Fibroblast of skin of scalp (primary cell): ENCODE measurements at places on chromosomes 1 and 21.
A peak's percentile ranks its signal among the peaks of the same experiment; 100 is the strongest.

DNA sequence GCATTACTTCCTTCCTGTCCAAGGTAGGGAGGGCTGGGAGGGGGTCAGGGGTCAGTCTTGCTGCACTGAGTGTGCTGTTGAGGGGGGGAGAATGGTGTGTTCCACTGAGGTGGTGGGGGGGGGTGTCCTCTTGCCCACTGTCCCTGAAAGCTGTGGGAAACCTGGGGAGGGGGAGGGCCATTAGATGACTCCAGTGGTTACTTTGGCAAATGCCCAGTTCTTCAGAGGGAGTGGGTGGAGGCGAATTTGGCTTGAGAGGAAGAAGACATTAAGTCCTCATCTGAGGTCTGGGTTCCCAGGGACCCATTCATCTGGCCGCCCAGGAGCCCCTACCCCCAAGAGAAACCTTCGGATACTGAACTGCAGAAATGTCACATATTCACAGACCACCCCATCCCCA lies 36.2 kb downstream of the MEF2D start:
- peak; percentile 48 for DNase-seq

- peak; percentile 90 for DNase-seq
Measured at GRCh38 chr21:35565204-35565611, 495.1 kb downstream of the SETD4 start.

GRCh38 chr1:29523136-29523535 lies 286.8 kb downstream of the PTPRU start:
- no peak for DNase-seq

DNA sequence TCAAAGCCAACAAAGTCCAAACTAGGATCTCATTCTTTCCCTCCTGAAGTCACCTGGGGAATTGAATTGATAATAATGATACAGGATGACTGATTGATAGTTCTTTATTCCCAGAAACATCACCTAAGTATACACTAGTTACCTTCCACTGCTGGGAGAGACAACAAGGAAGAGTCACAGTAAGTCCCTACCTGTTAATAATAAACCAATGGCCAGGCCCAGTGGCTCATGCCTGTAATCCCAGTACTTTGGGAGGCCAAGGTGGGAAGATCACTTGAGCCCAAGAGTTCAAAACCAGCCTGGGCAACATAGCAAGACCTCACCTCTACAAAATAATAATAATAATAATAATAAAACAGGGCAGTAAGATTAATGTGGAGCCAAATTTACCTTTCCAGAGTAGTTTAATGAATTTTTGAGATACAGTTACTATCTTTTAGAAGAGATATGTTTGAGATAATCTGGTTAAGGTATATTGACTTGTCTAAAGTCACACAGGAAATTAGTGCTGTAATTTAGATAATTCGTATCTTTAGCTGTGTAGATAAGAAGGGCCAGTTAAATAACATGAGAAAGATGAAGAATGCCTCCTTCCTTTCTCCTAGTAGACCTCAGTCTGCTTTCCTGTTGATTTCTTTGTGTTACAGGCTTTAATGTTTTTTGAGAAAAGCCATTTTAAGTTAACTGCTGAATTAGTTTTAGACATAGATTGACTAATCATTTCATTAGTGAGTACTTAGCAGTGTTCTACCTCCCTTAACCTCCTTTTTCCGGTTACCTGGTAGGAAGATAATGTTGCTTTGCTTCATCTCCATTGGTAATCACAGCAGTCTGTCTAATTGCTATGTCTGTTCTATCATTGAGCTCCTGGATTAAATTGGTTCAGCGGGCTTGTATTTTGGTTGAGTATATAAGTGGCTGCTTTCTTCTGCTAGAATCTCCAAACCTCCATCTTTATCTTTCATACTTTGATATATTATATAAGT lies 22.0 kb downstream of the SMAP2 start:
- no peak for DNase-seq

- DNase-seq = peak; percentile 95
Measured at GRCh38 chr1:211639475-211640300, 35.7 kb downstream of the NEK2 start.

DNA sequence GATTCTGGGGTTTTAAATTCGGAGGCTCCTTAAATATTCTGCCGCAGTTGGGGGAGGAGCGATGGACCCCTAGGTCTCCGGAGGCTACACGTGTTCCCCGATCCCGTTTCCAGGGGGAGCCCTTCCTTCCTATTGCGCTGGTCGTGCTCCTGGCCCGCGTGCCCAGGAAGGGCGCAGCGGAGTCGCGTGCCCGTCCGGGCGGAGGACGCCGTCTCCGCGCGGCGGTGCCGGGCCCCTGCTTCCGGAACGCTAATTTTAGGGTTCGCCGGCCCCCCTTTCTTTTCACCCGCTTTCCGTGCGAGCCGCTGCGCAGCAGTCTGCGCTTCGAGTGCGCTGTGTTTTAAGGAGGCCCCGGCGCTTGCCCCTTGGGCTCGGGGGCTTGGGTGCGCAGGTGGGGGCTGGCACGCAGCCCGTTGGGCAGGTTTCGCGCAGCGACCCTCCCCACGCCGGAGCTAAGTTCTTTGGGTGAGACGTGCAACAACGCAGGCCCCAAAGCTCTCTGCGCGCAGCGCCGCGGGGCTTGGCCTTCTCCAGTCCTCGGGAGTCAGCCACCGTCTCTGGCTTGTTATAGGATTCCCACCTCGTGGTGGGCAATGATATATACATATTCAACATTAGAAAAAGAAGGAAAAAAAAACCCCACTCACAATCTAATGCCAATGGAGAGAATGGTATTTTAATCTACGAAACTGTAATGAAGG lies 43.5 kb upstream of the DNAJC6 start:
- DNase-seq = peak; percentile 65

GRCh38 chr21:21114461-21114860 lies 116.3 kb downstream of the NCAM2 start:
- no peak for DNase-seq

DNA sequence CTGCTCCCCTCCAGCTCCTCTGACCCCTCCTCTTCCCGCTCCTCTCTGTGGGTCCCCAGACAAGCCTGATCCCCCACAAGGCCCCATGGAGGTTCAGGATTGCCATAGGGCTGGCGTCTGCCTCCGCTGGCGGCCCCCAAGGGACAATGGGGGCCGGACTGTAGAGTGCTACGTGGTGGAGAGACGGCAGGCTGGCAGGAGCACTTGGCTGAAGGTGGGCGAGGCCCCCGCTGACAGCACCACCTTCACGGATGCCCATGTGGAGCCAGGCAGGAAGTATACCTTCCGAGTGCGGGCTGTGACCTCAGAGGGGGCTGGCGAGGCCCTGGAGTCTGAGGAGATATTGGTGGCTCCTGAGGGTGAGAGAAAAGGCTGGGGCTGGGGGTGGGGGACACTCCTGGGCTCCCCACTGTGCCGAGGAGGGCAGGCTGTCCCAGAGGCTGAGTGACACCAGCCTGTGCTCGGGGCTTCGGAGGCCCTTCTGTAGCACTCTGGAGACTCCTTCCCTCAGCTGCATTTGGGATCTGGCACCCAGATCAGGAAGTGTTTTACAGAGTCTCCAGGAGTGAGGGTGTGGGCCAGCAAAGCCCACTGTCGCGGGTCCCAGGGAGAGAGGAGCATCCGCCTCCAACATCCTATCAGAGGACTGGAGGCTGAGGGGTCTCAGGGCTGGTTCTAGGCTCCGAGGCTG lies 25.9 kb downstream of the IGFN1 start:
- DNase-seq = no peak

- peak; percentile 52 for DNase-seq
Measured at GRCh38 chr1:219555031-219555692, 57.7 kb downstream of the ZC3H11B start.

- DNase-seq = no peak
Measured at GRCh38 chr1:110166861-110167260, 16.6 kb downstream of the SLC6A17 start.

DNA sequence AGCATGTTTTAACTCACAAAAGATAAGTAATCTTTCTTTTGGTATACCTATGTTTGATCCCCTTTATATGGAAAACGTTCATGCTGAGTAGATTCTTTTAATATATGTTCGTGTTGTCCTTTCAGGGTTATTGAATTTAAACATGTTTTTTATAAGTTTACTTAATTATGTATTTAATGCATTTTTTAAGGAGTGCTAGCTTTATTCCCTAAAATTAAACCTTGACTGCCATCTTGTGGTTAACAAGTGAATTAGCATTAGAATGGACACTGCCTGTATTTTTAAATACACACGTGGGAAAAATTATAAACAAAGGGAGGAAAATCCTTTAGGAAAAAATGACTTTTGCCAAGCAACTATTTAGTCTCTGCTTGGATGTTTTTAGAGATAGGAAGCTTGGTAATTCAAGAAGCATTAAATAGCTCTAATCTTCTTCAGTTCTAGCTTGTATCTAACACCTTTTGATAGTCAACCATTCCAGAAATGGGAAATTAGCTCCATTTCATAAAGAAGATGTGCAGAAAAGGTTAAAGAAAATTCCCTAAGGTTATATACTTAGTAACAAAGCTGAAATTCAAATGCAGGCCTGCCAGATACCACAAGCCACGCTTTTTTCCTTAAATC lies 43.0 kb downstream of the UBE2U start:
- peak; percentile 55 for DNase-seq

- no peak for DNase-seq
Measured at GRCh38 chr21:40595806-40596205, 251.2 kb downstream of the DSCAM start.

- peak; percentile 40 for DNase-seq
Measured at GRCh38 chr1:94514095-94514727, 27.3 kb downstream of the F3 start.

DNA sequence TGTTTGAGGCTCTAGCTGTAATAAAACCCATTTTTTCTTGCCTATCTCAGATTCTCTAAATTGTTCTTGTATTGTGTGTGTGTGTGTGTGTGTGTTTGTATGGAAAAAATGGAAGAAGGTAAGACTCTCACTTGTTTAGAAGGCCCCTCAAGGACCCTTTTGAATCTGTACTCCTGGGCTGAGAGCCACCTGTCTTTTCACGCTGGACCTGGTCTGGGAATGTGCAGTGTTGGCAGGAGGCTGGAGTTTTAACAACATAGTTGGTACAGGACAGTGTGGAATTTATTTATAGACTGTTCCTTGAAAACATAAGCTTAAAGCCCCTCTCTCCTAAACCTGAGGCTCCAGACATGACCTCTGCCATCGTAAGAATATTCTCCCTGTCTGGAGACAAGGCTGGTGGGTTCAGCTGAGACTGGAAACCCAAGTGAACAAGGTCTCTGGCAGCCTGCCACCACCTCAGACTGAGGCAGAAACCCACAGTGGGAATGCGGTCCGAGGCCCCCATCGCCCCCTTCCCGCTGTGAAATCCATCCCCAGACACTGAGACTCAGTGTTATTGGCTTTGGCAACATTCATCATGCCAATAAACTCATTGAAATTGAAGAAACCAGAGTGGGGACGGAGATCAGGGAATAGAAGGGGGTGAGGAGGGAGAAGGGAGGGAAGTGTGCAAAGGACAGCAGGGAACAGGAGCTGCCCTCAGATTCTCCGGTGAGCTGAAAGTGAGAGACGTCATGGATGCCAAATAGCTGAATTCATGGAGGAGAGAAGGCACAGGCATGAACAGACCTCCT lies 24.6 kb upstream of the PLXNA2 start:
- DNase-seq = no peak

- DNase-seq = no peak
Measured at GRCh38 chr1:230330157-230330556, 96.0 kb downstream of the PGBD5 start.

DNA sequence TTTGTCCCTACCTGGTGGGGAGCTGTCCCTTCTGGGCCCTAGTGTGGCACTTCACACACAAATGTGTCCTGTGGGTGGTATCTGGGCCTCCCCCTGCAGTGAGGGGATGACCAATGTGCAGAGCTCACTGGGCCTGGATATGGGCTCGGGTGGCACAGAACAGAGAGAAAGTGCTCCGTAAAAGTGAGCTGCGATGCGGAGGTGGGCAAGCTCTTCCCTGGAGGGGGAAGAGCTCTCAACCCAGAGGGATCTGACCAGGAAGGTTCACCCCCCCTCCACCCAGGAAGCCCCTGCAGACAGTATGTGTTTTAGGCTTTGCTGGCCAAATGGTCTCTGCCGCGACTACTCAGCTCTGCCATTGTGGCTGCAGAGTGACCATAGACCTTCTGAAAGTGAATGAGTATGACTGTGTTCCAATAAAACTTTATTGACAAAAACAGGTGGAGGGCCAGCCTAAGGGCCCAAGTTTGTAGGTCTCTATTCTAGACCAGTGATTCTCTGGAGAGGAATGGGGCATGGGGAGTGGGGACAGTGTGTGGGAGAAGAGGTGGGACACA lies 8.6 kb upstream of the ITGB2 start:
- DNase-seq = peak; percentile 6

DNA sequence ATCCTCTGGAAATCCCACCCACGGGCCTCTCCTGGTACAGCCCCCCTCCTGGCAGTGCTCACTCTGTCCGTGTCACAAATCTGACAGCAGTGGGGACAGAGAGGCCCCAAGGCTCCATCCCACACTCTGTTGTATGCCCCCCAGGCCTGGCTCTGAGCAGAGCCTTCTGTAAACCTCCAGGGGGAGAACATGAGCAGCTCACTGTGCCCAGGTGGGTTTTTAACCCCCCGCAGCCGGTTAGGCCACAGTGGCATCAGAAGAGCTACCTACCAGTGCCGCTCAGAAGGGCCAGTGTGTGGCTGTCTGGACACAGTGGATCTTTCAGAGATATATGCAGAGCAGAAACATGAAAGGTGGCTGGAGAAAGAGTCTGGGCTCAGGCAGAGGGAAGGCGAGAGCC lies 12.0 kb upstream of the GPR153 start:
- DNase-seq = no peak

DNA sequence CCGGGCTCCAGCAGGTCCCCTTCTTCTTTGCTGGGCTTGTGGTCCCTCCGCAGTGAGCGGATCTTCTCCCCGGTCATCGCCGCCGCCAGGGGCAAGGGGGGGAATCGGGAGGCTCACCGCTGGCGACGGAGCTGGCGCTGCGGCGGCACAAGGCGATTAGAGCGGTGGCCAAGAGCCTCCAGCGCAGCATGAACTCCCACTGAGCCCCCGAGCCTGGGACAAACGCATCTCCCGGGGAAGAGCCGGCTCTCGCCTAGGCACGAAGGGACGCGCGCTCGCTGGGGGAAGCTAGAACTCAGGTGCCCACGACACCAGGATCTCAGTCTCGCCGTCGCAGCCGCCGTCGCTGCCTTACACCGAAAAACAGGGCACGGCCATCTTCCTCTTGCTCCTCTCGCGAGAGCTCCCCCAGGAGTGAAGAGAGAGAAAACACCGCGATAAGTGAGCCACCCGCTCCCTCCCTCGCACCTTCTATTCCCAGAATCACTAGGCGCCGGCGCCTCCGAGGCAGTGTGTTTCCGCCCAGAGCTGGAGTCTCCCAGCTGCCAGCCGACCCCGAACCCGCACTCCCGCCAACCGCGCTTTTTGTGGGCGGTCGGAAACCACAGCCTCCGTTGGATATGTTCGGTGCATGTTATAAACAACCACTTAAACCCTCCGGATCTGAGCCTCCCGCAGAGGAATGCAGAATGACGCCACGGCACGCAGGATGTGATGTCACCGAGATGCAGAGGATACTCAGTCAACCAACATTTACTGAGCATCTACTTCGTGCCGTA lies at the start of gene ANKRD13C:
TSS of gene ANKRD13C (minus strand) at position 391 of the 779 bp plus-strand sequence. CDS start at position 77, 314 bp downstream.
- peak; percentile 98 for DNase-seq
